ENCODE measurements at places on chromosomes 2 and 18.
A peak's percentile ranks its signal among the peaks of the same experiment; 100 is the strongest.

DNA sequence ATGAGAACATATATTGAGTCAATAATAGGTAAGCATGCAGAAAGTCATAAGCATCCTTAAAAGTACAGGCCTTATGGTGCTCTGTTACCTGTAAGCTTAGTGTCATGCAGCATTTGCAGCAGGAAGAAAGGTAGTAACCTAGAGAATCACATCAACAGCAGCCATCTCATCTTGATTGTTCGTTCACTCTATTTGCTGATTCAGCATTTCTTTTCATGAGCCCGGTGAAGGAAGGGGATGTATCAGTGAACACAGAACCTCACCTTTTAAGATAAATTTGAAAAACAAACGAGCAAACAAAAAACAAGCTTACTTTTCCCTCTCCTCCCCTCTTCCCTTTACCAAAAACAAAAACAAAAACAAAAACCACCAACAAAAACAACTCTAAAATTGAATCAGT, 89.9 kb downstream of the MIB1 start:
- no peak for DNase-seq

GRCh38 chr18:70385474-70385873, 96.6 kb downstream of the SOCS6 start:
- no peak for DNase-seq

DNA sequence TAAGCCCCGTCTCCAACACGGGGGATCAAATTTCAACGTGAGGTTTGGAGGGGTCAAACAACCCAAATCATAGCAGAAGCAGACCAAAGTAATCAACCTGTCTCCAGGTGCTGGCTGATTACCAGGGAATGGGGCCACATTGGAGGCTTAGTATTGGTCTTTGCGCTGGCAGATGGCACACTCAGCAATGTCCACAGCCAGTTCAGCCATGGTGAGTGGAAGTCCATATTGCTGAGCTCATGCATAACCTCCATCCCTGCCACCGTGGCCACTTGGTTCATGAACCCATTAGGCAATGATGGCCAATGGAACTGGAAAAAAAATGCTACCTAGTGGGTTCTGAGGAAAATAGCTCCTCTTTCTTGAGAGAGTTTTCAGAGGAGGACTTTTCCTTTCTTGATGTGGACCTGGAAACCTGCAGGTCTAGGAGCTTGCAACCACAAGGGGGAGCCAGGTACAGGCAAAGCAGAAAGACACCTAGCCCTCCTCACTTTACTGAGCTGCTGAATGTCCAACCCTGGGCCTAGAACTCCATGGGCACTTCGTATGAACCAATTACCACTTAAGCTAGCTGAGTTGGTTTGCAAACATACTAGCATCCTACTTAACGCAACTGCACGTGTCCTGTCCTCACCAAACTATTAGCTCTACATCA, 128.0 kb upstream of the GYPC start:
- DNase-seq: peak; percentile 38

DNA sequence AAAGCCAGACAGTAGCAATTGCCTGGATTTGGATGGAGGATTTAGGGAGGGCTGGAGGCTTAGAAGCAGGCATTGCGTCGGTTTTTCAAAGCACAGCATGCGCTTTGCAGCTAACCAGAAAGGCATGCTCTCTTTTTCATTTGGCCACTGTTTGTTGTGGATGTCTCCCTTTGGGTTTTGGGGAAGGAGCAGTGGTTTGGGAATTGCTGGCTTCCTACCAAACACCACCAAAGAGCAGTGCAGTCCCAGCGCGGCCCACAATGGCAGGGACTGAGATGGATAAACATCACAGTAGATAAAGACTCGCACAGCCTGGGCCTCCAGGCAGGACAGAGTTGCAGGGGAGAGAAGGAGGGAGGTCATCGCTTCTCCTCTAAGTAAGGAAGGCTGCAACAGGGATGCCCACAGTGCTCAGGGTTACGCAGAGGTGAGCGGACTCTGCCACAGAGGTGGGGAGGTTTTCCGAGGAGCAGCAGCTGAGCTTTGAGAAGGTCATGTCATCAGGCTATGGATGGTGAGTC, 148.5 kb downstream of the MYT1L start:
- DNase-seq: no peak

DNA sequence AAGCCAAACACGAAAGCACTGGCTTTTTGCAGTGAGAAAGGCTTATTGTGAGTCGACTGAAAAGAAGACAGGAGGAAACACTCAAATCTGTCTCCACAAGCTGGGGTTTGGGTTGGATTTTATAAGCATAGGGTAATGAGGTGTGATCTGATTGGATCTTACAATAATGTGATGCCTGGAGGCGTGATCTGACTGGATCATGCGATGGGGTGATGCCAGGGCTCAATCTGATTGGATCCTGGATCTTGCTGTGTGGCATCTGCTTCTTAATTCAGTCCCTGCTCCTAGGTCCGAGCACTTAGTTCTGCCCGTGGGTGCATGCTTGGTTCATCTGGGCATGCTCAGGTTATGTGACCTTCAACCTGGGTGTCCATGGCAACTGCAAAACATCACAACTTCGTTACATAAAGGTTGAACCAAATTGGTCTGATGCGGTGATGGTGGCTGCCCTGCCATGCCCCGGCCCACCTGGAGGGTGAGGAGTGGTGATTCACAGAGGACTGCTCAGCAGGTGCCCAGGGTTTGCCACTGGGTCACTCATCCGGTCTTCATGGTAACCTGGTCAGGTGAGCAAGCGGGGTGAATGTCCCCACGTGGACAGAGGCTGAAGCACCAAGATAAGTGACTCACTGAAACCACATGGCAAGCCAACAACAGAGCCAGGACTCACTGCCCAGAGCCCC, 111.0 kb downstream of the KCNF1 start:
- DNase-seq: no peak

- DNase-seq: no peak
Measured at GRCh38 chr2:95343429-95344214, 46.5 kb downstream of the KCNIP3 start.

DNA sequence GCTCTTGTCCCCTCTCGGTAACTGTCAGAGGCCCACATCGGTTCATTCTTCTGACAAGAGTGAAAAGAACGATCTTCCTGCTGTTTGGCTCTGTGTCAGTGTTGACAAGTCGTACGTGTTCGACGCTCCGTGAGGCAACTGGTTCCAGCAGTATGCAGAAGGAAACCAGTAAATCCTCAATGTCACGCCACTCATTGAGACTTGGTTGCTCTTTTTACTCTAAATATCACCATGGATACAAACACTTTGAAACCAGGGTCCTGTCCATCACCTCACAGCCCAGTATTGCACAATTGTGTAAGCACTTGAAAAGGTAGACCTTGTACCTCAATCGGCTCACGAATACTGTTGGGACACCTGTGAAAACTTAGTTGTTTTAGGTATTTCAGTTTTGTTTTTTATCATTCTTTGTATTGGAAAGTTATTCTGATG, 136.4 kb downstream of the ZNF407 start:
- DNase-seq: no peak

- DNase-seq: no peak
Measured at GRCh38 chr2:236162031-236162845, 5.9 kb downstream of the GBX2 start.

DNA sequence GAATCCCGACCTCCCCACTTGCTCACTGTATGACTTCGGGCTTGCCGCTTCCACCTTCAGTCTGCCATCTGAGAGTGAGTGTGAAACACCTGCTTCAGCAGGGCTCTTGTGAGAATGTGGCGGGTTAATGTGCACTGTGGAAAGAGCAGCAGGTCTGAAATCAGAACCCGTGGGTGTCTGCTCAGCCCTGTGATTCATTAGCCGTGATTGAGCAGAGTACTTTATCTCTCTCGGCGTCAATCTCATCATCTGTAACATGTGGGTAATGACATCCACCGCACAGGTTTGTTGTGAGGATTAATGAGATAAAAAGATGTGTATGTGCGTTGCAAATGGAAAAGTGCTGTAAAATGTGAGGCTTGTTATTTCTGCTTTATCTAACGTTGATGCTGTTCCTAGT, 128.6 kb downstream of the LRATD1 start:
- DNase-seq: no peak

DNA sequence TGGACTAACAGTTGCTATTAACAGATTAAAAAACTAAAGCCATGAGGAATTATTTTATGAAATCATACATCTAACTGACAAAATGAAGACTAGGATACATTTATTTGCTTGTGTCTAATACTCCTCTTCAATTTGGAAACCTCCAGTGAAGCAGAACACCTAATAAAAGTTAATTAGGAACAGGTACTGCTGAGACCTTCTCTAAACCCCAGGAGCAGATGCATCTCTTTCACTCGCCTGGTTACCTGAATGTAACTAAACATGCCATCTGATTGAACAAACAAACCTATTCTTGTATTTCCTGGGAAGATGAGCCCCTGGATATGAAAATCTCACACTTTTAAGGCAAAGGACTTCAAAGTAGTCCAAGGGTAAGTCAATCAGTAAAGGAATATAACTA, 898.2 kb downstream of the NRXN1 start:
- DNase-seq: no peak

DNA sequence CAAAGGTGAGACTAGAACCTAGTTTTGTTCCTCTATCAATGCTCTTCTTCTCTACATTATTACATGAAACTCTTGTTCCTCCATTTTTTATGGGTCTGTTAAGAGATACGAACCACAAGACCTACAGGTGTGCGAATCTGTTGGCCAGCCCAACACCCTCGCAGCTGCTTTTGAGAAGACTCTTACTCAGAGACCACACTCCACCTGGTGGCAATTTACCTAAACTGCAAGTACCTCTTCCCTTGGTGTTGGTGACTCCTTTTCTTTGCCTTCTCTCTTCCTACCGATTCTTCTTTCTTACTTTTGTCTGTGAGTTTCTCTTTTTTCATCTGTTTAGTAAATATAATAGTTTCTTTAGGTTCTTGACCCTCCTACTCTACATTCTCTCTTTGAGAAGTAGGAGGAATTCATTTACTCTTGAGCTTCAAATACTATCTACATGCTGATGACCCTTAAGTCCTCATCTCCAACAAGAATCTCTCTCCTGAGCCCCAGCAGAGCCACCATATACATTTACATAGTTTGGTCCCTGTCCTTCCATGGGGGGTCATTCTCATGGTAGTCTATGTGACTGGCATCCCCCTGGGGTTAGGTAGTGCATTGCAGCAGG, 81.8 kb upstream of the GAREM1 start:
- peak; percentile 60 for DNase-seq
